ENCODE measurements at places on chromosomes 13 and 19.
A peak's percentile ranks its signal among the peaks of the same experiment; 100 is the strongest.

GRCh38 chr19:38506723-38507550, 73.4 kb downstream of the RYR1 start:
- peak; percentile 100 for DNase-seq

DNA sequence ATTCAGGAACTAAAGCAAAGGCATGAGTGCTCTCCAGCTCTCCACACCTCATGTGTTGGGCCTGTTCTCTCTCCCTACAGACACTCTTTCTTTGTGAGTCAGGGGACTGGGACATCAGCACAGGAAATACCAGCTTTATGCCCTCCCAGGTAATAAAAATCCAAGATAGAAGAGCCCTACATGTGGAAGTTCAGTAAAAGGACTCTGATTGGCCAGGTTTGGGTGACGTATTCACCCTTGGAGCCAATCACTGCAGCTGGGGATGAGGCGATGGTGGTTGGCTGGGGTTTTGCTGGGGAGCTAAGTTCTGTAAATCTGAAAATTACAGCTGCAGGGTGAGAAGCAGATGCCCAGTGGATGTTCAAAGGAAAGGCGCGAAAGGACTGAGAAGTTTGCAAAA, 32.5 kb downstream of the CCDC70 start:
- DNase-seq, result no peak

- no peak for DNase-seq
These were observed 213.8 kb upstream of the PCDH9 start for GRCh38 chr13:67443923-67444322.

GRCh38 chr13:74794582-74794981, 660.4 kb upstream of the KLF12 start:
- no peak for DNase-seq

DNA sequence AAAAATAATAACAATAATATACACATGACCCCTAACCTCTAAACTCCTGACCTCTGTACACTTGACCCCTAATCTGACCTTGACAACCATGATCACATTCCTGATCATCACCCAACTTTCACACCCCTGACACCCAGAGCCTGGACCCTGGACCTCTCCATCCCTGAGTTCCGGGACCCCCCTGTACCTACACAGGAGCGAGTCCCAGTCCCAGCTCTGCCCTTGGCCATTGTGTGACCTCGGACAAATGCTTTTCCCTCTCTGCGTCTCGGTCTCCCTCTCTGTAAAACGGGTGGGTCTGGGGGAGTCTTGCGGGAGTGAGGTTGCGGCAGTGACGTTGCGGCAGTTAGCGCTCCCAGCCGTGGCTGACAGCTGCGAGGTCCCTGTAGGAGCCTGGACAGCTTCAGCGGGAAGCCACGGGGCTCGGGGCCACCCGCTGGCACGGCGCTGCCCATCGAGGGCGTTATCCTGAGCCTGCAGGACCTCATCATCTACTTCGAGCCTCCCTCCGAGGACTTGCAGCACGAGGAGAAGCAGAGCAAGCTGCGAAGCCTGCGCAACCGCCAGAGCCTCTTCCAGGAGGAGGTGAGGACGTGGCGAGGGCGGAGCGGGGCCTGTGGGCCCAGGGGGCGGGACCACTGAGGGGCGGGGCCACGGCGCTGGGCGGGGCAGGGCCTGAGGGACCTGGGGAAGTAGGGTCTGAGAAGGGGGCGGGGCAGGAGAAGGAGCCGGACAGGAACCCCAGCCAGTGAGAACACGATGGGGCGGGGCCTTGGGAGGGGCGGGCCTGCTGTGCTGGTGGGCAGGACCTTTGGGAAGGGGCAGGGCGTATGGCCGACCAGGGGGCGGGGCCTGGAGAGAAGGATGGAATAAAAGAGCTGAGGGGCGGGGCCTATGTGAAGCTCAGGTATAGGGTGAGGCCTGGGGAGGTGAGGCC, 19.2 kb downstream of the RYR1 start:
- peak; percentile 100 for DNase-seq

DNA sequence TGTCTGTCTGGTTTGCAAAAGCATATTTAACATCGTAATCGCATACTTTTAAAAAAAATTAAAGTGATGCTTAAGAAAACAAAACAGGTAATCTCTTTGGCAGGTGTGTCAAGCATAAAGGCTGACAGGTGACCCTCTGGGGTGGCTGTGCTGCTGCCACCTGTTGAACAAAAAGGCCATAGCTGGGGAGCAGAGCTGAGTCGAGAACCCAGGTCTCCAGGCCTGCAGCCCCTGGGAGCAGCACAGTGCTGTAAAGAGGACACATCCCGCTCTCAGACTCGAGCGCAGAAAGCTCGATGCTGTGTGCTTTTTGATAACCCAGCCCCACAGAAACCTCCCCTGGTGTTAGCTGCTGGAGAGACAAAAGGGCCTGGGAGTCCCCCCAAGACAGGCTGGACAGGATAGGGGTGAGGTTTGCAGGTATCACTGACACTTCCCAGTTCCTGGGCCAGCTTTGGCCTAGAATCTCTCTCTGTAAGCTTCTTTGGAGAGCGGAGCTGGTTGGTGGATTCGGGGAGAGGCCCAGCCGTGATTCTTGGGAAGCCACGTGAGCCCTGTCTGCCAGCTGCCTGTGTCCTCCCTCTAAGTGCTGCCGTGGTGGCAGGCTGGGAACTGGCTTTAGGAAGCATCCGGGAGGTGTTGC, 66.9 kb downstream of the C13orf42 start:
- DNase-seq, result peak; percentile 39

- DNase-seq, result no peak
These were observed 153.5 kb downstream of the KCNRG start for GRCh38 chr13:50168786-50169185.
